ENCODE measurements at places on chromosomes 1 and 21.

GRCh38 chr1:41615981-41616380, 131.5 kb upstream of the EDN2 start:
- no peak for DNase-seq

DNA sequence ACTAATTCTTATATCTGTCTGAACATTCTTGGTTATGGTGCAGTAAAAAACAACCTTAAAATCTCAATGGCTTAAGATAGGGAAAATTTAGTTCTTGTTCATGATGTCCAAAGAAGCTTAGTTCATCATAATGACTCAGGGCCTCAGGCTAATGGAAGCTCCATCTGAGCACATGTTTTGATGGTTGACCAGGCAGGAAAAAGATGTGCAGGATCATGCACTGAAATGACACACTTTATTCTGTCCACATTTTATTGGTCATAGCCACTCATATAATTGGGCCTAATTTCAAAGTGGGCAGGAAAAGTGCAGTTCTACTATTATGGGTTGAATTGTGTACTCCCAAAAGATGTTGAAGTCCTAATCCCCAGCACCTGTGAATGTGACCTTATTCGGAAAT, 198.2 kb downstream of the CENPF start:
- DNase-seq = no peak

DNA sequence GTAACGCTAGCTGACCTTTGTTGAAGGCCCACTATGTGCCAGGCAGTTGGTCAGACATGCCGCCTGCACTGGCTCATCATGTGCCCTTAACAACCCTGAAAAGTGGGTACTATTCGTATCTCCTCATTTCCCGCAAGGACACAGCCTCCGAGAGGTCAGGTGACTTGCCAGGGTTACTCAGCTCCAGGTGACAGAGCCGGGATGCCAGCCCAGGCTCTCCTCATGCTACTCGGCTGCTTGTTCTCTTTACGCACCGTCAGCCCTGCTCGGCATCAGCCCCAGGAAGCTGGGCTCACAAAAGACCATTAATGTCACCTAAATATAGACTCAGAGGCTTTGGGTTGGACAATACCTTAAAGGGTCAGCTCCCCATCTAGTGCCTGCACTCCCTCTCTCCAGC, 29.0 kb downstream of the GRHL3 start:
- no peak for DNase-seq

GRCh38 chr1:100455478-100456072, 82.4 kb upstream of the GPR88 start:
- DNase-seq = no peak

DNA sequence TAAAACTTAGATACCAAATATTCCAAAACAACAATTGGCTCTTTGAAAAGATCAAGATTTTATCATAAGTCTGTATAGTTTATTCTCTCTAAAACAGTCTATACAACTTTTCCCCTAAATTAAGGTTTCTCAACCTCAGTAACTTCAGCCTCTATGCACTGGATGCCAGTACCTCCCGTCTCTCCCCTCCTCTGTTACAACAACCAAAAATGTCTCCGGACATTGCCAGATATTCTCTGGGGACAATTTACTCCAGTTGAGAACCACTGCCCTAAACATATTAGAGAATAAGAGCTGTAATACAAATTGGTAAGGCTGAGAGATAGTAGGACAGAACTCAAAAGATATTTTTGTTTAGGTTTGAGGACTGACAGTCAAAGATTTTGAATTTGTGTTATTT, 71.6 kb downstream of the TMEM200B start:
- DNase-seq = no peak

DNA sequence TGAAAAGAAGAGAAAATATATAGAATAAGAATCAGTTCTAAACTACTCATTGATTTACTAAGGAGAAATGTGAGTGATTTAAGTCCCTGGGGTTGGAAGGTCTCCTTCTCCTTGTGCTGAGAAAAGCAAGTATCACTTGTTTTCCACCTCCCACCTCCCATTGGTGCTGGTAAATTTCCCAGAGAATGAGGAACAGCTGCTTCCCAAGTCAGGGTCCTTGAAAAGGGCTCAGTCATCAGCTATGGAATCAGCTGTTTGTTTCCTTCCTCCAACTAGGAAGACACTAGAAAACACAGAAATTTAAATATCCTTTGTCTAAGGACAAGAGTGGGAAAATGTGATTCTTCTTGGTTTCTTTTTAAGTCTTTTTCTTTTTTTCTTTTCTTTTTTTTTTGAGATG, 131.3 kb upstream of the C1orf21 start:
- DNase-seq = no peak

DNA sequence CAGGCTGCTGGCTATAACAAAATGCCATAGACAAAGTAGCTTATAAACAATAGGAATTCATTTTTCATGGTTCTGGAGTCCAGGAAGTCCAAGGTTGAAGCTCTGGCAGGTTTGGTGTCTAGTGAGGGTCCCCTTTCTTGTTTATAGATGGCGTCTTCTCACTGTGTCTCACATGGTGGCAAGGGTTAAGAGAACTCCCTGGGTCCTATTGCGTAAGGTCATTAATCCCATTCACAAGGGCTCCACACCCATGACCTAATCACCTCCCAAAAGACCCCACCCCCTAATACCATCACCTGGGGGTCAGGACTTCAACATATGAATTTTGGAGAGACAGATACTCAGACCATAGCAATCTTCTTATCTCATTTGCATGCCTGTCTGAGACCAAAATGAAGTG, 108.9 kb upstream of the USP25 start:
- no peak for DNase-seq

DNA sequence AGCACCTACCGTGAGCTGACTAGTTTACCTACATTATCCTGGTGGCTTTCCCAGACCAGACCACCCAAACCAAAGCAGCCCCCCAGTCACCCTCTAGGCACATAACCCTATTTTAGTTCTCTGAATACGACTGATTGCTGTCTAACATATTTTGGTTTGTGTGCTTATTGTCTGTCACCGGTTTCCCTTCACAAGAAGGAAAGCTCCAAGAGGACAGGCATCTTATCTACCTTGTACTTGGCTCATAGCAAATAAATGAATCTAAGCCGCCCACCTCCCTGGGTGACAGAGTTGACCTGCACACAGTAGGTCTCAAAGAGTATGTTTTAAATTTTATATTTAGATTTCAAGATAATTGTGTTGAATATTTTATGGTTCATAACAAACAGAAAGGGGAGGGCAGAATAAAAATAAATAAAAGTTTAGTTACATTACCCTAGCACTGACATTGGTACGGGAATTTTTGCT, 904 bp upstream of the PRDX6 start:
- no peak for DNase-seq

- DNase-seq = no peak
Observed at GRCh38 chr1:56028244-56028643, 551.1 kb downstream of the PLPP3 start.

DNA sequence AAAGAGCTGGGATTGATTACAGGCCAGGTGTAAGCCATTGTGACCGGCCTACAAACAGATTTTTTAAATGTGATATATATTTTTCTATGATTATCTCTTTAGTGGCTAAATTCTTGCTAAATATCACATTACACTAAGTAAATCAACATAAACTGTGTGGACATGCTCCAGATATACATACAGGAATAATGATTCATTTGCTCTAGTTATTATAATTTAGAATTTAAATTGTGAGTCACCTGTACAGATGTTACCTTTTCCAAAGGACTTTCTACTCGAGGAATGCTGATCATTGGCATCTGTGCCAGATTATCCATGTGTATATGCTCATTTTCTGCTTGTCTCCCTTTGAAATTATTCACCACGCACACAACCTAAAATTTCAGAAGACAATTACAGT, 90.1 kb downstream of the PLPPR5 start:
- no peak for DNase-seq

DNA sequence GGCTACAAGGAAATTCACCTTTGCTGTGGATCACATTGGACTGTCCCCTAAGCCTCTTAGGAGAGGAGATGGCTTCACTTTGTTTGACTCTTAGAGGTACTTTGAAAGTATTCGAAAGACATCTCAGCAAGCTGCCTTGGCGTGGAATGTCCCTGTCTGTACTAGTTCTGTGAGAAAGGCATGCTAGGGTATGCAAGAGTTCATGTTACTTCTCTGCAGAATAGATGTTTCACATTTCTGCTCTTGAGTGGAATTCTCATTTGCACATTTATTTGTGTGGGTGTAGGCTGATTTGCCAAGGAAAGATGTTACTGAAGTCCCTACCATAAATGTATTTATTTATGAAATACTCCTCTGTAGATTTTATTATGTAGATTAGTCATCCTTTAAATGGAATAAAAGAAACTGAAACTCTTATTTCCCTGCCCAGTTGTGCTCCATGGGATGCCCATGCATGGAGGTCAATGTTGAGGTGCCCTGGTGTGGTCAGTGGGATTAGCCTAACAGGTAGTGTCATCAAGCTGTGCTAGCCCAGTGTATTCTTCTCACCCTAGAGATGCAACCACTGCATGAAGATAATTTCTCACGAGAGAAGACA, 13.8 kb downstream of the MIA3 start:
- DNase-seq = no peak

GRCh38 chr1:92484472-92485380, 2.0 kb downstream of the GFI1 start:
- DNase-seq = peak; percentile 67
